Umbilical cord (tissue), 2 donors: ENCODE measurements at places on chromosomes 16 and 17.

GRCh38 chr17:67245073-67245693 lies at the start of gene HELZ:
Gene HELZ (minus strand): TSS chr17:67245196. CDS start chr17:67218804, 26,392 bp downstream.
- DNase-seq, result peak; percentile 90

- no peak for DNase-seq
Observed at GRCh38 chr17:49069585-49070273, 62.8 kb upstream of the B4GALNT2 start.

GRCh38 chr16:6558126-6558525 lies 774.5 kb upstream of the RBFOX1 start:
- DNase-seq, result no peak

- no peak for DNase-seq
Observed at GRCh38 chr16:87815567-87815966, 49.8 kb upstream of the KLHDC4 start.

DNA sequence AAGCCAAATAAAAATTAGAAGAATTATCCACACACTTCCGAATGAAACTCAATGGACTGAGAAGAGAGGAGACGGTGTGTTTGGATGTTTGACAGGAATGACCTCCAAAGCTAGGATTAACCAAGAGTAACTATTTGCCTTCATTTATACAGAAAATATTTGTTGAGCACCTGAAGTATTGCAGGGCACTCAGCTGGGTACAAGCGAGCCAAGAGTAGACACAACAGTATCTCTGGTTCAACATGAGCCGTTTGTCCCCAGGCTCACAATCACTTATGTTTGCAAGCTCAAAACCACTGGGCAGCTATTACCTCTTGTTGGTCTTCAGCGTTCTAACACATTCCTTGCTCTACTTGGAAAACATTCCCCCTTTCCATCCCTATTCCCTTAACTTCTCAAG lies 38.8 kb downstream of the MAF start:
- no peak for DNase-seq

DNA sequence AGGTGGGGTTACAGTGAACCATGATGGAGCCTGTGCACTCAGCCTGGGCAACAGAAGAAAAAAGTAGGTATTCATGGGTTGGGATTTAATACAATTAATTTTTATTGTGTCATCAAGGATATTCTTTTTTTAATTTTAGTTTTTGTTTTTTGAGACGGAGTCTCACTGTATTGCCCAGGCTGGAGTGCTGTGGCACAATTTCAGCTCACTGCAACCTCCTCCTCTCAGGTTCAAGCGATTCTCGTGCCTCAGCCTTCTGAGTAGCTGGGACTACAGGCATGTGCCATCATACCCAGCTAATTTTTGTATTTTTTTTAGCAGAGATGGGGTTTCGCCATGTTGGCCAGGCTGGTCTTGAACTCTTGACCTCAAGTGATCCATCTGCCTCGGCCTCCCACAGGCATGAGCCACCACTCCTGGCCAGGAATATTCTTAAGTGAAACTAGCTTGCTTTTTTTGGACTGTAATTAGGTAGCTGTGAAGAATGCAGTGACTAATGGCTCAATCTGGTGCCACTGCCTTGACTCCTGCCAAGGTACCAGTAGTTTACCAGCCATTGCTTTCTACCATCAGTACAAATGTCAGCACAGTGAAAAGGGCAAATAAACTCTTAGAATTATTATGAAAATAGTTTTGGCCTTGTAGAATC lies 4.8 kb downstream of the PPM1D start:
- no peak for DNase-seq

- no peak for DNase-seq
Observed at GRCh38 chr16:13795131-13795530, 124.8 kb upstream of the ERCC4 start.

- DNase-seq, result no peak
Observed at GRCh38 chr17:18138065-18138749, 29.7 kb downstream of the MYO15A start.

DNA sequence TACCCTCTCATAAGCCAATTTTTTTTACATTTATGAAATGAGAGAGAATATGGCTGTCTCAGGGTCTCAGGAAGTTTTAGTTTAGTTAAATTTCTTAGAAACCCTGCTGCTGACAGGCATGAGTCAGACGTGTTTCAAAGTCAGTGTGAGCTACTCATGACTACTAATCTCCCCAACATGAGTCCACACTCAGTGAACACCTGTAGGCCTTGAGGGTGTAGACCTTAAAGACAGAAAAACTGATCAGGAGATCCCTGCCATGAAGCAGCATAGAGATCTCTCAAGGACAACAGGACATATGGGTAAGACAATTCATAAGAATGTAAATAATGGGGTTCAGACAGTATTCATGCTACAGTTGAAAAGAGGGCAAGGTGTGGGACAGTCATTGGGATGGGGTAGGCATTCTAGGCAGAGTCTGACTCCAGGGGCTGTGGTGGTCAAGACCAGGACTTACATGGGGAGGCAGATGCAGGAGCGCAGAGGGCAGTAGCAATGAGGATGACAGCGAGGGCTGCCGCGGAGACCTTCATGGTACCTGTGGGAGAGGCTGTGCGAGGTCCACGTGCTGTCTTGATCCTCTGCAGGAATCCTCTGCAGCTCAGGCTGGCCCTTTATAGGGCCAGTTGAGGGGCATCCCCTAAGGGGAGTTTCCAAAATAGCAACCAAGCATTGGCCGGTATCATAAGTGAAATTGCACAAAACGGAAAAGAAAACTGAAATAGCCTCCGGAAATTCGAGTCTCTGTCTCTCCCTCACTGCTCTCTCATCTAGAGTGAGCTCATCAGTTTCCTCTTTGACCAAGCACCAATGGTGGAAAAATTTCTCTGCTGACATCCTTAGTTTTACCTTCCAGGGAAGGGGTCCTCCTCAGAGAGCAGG lies at the start of gene CCL5:
CCL5 (minus strand) TSS at position 588 of the 882 bp plus-strand sequence.
- DNase-seq, result no peak
